ENCODE measurements at places on chromosomes 3 and 15.

- no peak for DNase-seq
Observed at GRCh38 chr3:78668302-78668701, 1099.5 kb downstream of the ROBO1 start.

GRCh38 chr3:167750272-167750971 is 14.9 kb downstream of the SERPINI1 start:
- no peak for DNase-seq

DNA sequence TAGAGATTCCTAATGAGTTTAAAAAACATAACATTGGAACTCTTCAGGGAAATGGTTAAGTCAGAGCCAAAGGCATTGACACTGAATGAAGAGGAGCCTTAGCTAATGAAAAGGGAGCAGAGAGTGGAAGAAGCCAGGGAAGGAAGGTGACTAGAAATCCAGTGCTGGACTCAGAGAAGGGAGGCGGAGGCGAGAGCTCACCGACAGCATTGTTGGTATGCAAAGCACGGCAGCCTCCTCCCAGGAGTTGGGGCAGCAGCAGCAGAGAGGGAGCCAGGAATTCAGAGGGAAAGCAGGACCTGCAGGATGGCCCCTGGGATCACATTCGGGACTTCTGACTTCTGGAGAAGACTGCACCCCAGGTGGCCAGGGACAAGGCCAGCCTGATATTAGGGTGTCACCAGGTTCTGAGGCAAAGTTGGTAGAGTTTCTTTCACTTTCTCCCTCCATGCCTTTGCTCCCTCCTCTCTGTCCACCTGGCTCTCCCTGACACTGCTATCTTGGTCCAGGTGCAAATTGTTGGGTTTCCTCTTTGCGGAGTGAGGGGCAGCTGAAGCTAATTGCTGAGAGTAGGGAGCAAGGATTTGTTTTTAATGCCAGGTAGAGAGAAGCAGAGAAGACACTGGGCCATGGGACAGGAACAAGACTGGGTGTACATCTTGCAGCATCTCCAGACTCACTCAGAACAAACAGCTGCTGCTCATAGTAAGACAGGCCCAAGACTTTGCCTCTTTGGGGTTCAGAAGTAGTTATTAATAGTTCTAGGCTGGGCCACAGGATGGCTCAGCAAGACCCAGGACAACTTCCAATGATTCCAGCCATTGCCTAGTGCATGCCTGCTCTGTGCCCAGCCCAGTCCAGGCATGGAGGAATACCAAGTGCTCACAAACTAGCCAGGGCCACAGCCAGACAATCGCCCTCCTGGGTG is 157.9 kb downstream of the TLE3 start:
- no peak for DNase-seq

DNA sequence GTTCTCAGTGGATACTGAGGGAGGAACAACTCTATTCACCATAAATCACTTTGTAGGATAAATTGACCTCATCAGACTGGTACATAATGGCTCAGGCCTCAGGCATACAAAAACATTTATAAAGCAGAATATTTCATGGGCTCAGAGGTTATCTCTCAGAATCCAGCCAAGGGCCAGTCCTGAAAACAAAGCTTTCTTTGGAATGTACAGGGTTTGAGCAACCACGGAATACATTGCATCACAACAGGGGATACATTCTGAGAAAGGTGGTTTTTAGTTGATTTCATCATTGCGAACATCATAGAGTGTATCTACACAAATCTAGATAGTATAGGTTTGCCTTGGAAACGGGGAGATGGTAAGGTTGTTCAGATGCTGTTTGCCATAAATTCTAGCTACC is 33.4 kb upstream of the CTDSPL2 start:
- no peak for DNase-seq

DNA sequence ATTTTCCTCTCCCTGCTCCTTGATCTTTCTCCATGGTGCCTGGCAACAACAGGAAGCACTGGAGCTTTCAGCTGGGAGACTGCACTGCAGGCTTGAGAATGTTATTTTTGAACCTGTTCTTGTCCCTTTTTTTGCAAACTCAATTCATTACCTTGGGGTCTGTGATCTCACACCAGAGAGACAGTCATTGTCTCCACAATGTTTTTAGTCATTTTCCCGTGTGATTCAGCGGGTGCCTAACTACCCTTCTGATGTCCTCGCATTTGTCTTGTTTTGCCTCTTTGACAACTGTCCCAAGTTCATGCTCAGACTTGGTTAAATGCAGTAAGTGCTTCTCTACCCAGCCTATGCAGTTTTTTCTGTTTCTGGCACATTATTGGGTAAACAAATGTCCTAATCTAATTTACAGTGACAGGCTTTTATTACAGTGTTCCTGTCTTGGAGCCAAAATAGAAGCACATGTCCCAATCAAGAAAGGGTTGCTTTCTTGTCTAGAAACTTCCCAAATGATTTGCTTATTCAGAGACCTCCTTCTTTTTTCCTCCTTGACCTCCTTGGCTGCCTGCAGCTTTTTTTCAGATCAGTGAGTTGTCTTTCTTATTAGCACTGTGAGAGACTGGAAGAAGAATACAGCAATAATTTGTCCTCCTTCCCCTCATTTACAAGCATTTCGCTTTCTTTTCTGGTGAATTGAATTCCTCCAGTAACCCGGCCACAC is 162.4 kb downstream of the NSUN3 start:
- no peak for DNase-seq

Data from right cardiac atrium (tissue), 5 donors.